ENCODE measurements at places on chromosomes 2 and 18. TPM values are rescaled to one million over a fixed set of nuclear protein-coding genes. Genes with fewer than 3 reads are reported as not detected.

The TGFA gene
- total RNA-seq = 1.0 TPM

The AP1S3 gene
- 8.9 TPM for total RNA-seq

The FAM161A gene
- 4.5 TPM for total RNA-seq

The DNER gene
- 68.3 TPM for total RNA-seq

The ANKRD36 gene
- 17.2 TPM for total RNA-seq

The FAP gene
- 1.9 TPM for total RNA-seq

The XIRP2 gene
- total RNA-seq = 1.9 TPM

The KCTD1 gene
- 17.8 TPM for total RNA-seq

The DLGAP1 gene
- total RNA-seq = not detected

The INPP5D gene
- 0.84 TPM for total RNA-seq
